ENCODE measurements at places on chromosomes 3 and 15.

DNA sequence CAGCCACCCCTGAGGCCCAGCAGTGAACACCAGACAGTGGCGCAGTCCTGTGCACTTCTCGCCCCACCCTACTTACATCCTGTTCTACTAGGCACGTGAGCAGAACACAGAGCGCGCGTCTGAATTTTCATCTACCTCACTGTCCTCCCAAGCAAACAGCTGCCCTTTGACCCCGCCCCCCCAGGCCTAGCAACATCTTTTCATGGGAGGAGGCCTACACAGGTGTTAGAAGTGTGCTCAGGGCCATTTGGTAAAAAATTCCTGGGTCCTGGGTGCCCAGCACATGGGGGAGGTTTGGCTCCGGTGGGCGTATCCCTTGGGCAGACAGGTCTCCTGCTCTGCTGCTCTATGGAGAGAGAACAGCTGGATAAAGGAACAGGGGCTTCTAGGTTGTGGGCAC is 95.0 kb downstream of the MYLK start:
- DNase-seq = no peak

- no peak for DNase-seq
These were observed 83.3 kb downstream of the ZNF621 start for GRCh38 chr3:40608091-40608490.

DNA sequence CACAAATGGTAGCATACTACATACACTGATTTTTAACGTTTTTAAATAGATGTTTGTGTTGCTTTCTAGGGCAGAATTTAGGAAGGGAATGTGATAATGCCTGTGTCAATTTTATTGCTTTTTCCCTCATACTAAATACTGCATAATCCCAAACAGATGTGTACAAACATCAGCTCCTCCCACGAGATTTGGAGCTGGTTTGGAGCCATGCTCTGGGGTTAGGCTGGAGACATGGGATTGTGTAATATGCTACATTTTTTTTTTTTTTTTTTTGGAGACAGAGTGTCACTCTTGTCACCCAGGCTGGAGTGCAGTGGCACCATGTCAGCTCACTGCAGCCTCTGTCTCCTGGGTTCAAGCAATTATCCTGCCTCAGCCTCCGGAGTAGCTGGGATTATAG is 80.1 kb downstream of the EBLN2 start:
- no peak for DNase-seq

DNA sequence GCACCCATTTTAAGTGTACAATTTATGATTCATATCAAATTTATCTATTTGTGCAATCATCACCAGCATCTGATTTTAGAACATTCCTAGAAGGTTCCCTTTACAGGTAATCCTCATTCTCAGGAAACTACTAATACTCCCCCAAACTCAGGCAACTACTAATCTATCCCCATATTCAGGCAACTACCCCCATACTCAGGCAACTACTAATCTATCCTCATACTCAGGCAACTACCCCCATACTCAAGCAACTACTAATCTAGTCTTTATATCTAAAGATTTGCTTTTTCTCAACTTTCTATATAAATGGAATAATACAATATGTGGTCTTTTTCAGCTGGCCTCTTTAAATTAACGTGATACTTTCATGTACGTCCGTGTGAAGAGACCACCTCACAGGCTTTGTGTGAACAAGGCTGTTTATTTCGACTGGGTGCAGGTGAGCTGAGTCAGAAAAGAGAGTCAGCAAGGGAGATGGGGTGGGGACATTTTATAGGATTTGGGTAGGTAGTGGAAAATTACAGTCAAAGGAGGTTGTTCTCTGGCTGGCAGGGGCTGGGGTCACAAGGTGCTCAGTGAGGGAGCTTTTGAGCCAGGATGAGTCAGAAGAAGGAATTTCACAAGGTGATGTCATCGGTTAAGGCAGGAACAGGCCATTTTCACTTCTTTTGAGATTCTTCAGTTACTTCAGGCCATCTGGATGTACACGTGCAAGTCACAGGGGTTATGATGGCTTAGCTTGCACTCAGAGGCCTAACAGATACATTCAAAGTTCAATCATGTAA is 1444.5 kb upstream of the CADM2 start:
- no peak for DNase-seq

DNA sequence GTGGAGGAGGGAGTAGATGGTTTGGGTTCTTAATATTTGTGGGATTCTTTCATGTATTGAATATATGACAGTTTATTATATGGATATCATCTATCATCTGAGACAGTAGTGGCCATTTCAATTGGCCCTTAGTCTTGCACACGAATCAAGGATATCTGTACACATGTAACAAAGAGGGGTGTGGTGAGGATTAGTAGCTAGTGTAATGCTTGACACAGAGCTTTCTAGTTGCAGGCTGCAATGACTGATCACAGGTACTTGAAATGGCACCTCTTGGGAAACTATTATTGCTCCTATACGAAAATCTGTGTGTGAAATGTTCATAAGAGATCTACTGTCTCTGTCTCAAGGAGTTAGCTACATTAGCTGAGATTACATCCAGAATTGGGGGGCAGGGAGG is 12.8 kb downstream of the TM4SF1 start:
- no peak for DNase-seq

GRCh38 chr3:86828751-86829150 is 162.2 kb downstream of the VGLL3 start:
- no peak for DNase-seq

DNA sequence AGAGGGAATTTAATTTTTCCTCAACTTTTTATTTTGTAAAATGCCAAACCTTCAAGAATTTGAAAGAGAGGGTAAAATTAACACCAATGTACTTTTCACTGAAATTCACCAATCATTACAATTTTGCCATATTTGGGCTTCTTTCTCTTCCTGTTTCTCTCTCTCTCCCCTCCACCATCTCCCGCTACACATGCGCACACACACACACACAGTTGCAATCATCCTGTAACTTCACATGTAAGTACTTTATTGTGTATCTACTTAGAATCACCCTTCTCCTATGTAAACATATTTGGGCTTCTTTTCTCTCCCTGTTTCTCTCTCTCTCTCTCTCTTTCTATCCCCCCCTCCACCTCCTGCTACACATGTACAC is 7.4 kb downstream of the ARL14 start:
- DNase-seq = no peak

DNA sequence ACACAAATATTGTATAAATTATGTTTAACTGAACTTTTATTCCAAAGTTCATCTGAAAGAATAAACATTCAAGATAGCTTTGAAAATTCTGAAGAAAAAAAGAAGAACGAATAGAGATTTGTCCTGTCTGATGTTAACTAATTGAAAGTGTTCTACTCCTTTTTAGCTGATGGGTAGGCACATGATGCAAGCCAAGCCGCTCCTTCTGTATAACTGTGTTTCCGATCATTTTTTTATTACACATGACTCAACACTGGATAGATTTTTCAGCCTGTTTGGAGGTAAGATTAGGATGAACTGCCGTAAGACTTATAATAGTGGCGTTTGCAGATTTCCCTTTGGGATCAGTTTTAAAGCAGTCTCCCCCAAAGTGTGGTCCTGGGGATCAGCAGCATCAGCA is 19.0 kb downstream of the NSUN3 start:
- no peak for DNase-seq

DNA sequence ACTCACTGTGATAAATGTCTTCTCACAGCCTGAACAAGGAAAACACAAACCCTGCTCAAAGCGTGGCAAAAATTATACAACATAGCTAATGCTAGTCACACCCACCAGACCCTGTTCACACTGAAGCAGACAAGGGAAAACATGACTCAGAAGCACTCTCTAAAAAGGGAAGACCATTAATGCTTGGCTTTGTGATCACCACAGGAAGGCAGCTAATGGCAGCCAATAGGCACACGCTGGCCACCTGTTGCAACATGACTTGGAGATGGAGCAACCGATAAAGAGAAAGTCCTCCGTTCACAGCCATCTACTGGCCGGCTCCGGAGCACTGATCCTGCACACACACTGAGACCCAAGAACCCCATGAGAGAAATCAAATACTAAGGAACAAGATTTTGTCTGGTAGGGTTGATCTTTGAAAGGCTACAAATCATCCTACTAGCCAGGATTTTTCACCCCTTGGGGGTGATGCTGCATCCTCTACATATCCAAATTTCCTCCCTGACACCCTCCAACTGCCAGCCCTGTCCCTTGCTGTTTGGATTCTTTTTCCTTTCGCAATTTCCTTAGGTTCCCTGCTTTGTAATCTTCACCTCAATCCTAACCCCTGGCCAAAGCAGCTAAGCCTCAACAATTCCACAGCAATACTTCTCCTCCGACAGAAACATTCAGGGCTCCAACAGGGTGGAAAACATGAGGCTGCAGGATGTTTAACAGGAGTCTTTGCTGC is 3.2 kb downstream of the ZXDC start:
- DNase-seq = no peak

GRCh38 chr3:185912512-185912911 is 25.3 kb downstream of the TRA2B start:
- DNase-seq = no peak
